ENCODE measurements at places on chromosomes 13 and 19.

DNA sequence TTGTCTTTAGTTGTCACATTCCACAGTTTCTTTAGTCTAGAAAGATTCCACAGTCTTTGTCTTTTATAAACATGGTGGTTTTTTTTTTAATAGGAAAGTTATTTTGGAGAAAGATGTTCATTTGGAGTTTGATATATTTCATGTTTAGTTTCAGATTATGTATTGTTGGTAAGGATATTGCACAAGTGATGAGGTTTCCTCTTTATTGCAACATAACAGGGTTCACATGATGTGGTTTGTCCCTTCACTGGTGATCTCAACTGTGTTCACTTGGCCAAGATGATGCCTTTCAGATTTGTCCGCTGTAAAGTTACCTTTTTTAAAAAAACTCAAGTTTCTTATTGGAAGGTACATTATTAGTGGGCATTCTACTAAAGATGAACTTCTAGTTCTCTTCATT, 3.2 kb downstream of the ZNF230 start:
- no peak for DNase-seq

DNA sequence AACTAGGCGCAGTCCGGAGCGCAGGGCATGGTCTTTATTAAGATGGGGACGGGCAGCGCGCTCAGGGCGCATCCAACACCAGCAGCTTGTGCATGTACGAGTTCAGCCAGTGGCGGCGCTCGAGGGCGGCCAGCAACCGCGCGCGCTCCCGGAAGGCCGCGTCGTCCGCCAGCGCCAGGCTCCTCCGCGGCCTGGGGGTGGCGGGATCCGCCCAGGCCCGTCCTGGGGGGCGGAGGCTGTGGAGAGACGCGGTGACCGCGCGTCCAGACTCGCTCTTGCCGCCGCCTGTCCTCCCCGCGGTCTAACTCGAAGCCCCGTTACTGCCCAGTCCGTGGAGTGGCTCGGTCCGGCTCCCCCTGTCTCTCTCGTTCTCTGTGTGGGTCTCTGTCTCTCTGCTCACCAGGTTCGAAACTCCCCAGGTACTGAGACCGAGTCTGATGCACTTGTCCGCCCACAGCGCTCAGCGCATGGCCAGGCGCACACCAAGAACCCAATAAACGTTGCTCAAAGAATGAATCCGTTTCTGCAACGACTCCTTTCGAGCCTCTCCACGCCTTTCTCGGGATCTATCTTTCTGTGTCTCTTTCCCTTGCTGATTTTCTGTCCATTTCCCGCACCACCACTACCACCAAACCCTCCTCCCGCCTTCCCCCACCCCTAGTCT, 702 bp downstream of the PTH2 start:
- DNase-seq: peak; percentile 79

DNA sequence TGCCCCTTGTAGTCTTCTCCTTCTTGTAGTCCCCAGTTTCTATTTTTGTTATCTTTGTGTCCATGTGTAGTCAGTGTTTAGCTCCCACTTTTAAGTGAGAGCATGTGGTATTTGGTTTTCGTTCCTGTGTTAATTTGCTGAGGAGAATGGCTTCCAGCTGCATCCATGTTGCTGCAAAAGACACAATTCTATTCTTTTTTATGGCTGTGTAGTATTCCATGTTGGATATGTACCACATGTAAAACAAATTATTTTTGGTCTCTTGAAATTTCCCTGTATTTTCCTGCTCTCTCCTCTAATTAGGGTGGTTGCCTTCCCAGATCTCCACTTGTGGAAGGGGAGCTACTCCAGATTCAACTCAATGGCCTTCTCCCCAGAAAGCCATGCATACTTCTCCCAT, 813.8 kb downstream of the UQCRFS1 start:
- DNase-seq: no peak

DNA sequence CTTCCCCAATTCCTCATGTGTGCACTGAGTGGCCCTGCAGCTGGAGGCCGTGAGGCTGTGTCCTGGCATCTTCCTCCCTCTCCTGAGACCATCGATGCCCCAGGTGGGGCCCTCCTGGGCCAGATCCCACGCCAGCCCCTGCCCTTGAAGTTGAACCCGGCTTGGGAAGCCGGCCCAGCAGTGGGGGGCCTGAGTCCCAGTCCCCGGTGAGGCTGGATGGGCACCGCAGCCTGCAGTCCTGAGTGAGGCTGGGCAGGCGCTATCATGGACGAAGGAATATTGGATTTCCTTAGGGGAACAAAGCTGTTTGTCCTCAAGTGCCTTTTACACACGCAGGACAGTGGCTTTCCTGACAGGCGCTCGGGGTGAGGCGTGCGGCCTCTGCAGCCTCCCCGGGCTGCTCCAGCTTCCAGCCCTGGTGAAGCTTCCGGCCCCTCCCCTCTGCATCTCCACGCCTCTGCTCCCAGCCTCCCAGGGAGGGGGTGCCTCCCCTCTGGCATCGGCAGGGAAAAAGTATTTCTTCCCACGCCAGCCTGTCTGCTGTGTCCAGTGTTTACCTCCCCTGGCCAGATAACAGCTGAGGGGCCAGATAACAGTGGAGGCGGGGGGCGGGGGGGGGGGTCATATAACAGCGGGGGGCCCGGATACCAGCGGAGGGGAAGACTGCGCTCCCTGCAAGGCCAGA, 159.5 kb downstream of the KDM4B start:
- DNase-seq: no peak

DNA sequence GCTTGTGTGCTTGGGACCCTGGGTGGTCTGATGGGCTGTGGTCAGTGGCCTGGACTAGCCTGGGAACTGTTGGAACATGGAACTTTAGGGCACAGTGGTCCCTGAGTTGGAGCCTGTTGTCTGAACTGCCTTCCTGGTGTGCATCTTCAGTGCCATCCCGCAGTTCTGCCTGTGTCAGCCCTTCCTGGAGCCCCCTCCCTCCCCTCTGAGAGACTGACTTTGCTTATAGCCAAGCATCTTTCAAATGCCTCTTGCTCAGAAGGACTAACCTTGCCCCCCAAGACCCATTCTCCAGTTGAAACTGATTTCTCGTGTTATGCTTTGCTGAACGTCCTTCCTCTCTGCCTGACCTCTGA, 14.3 kb downstream of the MAU2 start:
- DNase-seq: no peak

Measured in activated CD4-positive, alpha-beta memory T cell treated with anti-CD3 and anti-CD28 coated beads for 36 hours (primary cell).